ENCODE measurements at places on chromosomes 2 and 18. TPM values are rescaled to one million over a fixed set of nuclear protein-coding genes. Genes with fewer than 3 reads are reported as not detected.

Gene TM4SF20
- not detected for total RNA-seq

Gene PROKR1
- not detected for total RNA-seq

Gene VAPA
- total RNA-seq = 220 TPM

Gene APCDD1
- total RNA-seq = not detected

Gene CNPPD1
- total RNA-seq = 41.4 TPM

Gene LAMA1
- total RNA-seq = not detected

Gene CNGA3
- total RNA-seq = not detected

Gene GCG
- not detected for total RNA-seq

Gene GTF2A1L
- total RNA-seq = not detected

Gene FER1L5
- total RNA-seq = not detected

Gene SERPINB13
- not detected for total RNA-seq

Gene AKAIN1
- total RNA-seq = not detected

Gene GAL3ST2
- total RNA-seq = 0.94 TPM

All from activated CD4-positive, alpha-beta T cell treated with anti-CD3 and anti-CD28 coated beads for 36 hours (primary cell).